ENCODE measurements at places on chromosomes 1 and 21.

DNA sequence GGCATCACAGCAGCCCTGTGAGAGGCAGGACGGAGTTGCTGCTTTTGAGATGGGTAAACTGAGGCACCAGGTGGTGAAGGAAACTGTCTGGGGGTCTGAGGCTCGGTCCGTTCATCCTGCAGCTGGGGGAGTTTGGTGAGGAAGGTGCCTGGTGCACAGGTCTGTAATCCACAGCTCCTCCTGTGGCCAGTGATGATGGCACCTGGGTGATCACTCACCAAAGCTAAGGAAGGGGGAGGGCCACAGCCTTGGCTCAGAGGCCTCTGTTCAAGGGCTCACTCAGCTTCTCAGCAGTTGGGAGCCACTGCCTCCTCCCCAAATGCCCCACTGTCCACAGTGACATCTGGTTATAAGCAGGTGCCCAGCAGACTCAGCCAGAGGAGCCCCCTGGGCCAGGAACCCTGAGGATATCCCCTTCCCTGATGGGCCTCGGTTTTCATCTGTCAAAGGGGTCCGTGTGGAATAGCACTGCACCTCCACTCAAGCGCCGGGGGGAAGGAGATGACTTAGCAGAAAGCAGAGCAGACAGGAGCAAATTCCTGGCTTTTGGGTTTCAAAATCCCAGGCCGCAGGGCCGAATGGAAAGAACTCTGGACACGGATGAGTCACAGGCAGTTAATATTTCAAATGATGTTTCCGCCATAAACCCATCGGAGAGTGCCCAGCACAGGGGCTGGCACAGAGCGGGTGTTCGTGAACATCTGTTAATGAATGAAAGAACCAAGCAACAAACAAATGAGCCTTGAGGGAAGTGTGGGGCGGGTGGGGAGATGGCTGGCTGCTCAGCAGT, 82.8 kb downstream of the DMRTB1 start:
- peak; percentile 76 for DNase-seq

DNA sequence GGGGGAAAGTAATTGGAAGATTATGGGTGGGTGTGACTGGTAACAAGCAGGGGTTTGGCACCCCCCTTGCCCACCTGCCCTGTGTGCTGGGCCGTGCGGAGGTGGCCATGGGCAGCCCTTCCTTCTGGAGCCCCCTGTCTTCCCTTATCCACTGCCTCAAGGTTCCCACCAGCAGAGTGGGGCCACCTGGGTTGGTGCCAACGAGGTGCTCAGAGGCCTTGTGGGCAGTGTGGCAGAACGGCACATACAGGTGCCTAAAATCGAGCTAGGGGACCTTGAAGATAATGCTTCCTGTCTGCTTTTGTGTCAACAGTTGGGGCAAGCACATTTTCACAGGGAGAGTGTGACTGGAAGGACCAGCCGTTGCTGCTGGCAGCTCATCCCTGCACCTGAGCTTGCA, 161.8 kb downstream of the PCBP3 start:
- no peak for DNase-seq

GRCh38 chr1:17405898-17406759, 33.3 kb downstream of the RCC2 start:
- DNase-seq, result peak; percentile 32

- DNase-seq, result no peak
Observed at GRCh38 chr1:36053978-36054377, 29.9 kb upstream of the TEKT2 start.

GRCh38 chr1:84025966-84026365, 27.0 kb upstream of the TTLL7 start:
- no peak for DNase-seq

DNA sequence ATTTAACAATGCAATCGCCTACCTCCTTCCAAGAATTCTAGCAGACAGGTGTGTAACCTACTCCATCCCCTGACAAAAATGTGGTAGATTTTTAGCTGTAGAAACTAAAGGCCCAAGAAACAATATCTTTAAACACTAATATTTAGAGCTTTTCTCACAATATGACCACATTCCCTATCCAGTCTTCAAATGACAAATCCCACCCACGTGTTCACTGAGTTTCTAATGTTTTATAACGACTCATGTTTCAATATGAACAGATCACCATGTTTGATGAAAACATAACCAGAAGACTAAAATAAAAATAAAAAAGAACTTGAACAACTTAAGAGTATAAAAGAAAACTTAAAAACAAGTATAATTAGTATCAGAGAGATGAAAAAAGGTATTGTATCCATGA, 24.6 kb downstream of the RSBN1 start:
- DNase-seq, result no peak

DNA sequence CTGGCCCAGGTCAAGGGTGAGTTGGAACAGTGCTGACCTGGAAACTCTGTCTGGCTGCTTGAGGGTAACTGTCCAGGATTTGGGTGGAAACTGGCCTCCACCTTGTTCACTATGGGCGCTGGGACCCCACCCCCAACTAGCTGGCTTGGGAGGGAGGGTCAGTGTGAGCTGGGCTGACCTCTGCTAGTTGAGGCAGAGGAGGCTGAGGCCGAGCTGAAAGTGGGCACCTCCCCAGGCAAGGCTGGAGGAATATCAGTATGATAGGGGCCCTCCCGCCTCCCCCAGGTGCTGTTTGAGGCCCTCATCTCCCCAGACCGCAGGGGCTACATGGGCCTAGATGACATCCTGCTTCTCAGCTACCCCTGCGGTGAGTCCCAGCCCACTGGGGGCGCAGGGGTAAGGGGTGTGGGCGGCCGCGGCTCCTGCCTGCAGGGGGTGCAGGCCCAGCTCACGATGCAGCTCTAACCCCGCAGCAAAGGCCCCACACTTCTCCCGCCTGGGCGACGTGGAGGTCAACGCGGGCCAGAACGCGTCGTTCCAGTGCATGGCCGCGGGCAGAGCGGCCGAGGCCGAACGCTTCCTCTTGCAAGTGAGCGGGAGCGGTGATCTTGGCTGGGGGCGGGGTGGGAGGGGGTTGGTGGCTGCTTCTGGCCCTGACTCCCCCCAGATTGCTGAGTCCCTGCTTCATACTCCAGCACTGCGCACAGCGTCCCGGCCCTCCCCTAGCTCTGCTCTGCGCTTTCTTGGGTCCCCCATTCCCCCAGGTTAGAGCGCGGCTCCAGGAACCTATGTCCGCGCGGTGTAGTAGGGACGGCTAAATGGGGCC, 22.9 kb downstream of the PTPRU start:
- DNase-seq, result no peak

GRCh38 chr1:247415423-247416361, at the start of gene NLRP3:
Gene NLRP3, plus strand, starts transcription at chr1:247416173. Its CDS starts 2,628 bp downstream, at chr1:247418801.
- peak; percentile 71 for DNase-seq

GRCh38 chr1:199706826-199707606, 320.5 kb upstream of the NR5A2 start:
- DNase-seq, result no peak

DNA sequence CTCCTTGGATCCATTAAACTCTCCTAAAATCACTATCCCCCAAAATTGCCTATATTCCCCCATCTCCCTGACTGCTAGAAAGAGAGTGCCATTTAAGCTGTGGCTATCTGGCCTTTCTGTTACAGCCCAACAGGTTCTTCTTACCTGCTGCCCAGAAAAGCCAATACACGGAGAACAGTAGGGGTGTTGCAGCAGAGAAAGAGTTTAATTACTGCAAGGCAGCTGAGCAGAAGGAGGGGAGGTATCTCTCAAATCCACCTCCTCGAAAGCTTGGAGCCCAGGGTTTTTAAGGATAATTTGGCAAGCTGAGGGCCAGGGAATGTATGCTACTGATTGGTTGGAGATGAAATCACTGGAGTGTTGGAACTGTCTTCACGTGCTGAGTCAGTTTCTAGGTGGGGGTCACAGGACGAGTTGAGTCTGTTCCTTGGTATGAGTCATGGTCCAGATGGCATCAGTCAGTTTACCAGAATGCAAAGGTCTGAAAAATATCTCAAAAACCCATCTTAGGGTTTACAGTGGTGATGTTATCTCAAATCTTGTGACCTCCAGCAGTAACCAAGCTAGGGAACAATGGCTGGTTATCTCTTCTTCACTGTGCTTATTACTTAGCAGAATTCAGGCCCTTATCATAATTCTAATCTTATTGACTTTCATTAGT, 89.8 kb downstream of the SMYD3 start:
- DNase-seq, result no peak

DNA sequence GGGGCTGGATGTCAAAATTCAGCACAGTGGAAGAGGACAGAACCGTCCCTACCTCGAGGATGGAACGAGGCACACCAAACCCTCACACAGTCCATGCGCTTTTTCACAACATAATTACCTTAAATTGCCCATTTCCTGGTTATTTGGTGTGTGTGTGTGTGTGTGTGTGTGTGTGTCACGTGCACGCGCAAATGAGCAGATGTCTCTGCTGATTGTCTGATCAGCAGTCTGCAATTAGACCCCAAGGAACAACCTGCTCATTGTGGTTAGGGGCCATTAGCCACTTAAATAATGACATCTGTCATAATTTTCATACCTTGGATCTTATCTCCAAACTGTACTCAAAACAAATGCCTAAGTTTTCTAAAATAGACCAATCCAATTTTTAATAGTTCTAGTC, 23.2 kb downstream of the AVPR1B start:
- no peak for DNase-seq

DNA sequence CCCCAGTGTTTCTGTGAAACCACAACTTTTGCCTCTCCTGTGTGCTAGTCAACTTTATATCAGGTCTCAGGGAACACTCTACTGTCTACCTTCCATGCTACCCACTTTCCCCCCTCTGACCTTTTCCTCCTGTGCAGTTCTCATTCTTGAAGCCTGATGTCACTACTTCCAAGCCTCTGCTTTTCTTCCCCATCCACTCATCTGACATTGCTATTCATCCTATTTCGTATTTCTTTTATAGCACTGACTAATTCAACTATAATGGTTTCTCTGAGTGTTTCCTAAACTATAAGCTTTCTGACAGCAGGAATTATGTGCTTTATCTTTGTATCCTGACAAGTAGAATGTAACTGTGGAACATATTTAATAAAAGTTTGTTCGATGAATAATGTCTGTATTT, 18.2 kb upstream of the DPH5 start:
- peak; percentile 66 for DNase-seq

DNA sequence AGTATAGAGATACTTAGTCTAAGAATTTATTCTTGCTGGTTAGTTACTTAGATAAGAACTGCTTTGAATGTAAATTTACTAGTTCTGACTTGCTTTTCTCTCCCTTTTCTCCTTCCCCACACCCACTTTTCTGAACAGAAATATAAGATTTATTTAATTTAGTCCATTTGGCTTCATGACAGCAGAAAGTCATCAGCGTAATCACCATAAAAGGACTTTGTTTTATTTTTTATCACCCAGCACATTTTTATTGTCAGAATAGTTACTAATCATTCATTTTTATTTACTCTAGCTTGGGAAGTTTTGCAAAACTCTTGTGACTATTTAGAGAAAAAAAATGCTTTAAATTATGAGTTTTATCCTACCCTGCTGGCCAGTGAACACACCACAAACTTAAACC, 197.2 kb downstream of the CHRM3 start:
- DNase-seq, result no peak

Data from NCI-H226 (cell line).